ENCODE measurements at places on chromosomes 16 and 17.

DNA sequence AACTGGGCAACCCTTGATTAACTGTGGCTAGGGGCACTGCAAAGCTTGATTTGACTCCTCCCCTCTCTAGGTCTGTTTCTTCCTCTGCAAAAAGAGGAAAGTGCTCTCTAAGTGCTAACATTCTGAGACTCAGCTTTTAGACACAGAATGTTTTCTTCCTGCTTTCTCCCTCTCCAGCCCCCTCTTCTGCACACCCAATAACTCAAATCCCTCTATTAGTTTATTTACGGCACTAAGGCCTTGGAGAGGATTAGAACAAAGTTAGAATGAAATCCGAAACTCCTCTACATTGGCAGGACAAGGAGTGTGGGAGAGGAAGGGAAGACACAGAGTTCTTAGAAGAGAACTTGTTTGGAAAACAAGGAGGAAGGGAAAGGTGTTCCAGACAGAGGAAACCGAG lies 3.3 kb upstream of the SBK1 start:
- no peak for DNase-seq

- no peak for DNase-seq
Measured at GRCh38 chr16:2028620-2029220, 2.0 kb downstream of the NHERF2 start.

GRCh38 chr16:35523991-35524390 lies 2064.6 kb downstream of the TP53TG3F start:
- no peak for DNase-seq

- no peak for DNase-seq
Measured at GRCh38 chr16:67967958-67968399, 458 bp downstream of the SLC12A4 start.

- DNase-seq = no peak
Measured at GRCh38 chr16:30724641-30725417, 23.4 kb upstream of the PHKG2 start.

GRCh38 chr17:78965491-78965924 lies 14.2 kb downstream of the LGALS3BP start:
- DNase-seq = no peak

- DNase-seq = no peak
Measured at GRCh38 chr16:1066584-1067172, 5.9 kb upstream of the SSTR5 start.

DNA sequence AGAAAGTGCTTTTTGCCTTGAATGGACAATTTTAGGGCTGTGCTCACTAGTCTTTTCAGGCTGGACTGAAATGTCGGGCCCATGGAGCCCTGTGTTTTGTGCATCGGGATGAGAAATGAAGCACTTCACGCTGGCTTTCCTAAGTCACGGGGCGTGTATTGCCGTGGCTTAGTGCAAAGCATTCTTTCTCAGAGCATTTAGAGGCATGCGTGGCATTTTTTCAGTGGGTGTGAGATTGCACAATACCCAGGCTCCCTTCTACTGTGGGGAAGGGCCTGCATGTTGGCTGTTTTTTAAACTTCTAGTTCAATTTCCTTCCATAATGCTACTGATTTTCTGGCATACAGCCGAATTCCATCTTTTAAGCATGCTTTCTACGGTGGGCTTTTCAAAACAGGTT lies 12.6 kb upstream of the POLR3E start:
- DNase-seq = no peak

GRCh38 chr16:363766-364490 lies 6.4 kb downstream of the MRPL28 start:
- DNase-seq = no peak

DNA sequence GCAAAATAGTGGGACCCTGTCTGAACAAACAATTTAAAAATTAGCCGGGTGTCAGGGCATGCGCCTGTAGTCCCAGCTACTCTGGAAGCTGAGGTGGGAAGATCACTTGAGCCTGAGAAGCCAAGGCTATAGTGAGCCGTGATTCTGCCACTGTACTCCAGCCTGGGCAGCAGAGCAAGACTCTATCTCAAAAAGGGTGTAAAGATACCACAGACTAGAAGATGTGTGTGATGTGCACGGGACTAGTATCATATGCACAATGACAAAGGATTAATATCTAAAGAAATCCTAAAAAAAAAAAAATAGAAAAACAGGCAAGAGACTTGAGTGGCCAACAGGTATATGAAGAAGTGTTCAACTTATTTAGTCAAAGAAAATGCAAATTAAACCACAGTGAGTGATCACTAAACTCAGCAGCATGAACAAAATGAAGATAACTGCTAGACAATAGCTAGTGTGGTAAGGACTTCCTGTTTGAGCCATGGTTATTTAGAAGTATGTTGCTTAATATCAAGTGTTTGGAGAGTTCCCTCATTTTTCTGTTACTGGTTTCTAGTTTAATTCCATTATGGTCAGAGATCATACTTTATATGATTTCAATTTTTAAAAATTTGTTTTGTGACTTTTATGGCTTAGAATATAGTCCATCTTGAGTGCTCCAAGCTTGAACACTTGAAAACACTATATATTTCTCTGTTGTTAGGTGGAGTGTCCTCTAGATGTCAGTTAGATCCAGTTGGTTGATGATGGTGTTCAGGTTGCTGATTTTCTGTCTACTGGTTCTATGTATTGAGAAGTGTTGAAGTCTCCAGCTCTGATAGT lies 14.7 kb upstream of the SLX4 start:
- DNase-seq = no peak

DNA sequence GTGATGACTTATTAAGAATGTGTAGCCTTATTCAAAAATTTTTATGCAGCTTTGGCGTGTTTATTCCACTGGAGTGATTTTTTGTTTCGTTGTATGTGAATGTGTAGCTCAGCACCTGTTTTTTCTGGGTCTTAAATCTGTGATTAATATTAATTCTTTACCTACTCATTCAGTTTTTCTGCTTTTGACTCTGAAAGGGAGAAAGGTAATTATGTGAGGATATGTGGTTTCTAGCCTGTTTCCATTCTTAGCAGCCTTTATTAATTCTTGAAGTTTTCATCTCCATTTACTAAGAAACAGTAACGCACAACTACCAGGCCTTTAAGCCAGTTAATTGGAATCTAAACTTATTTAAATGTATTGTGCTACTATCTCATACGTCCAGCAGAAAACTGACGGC lies 7.0 kb downstream of the HEATR3 start:
- no peak for DNase-seq

GRCh38 chr17:39695089-39695474 lies 4.8 kb upstream of the ERBB2 start:
- DNase-seq = no peak

DNA sequence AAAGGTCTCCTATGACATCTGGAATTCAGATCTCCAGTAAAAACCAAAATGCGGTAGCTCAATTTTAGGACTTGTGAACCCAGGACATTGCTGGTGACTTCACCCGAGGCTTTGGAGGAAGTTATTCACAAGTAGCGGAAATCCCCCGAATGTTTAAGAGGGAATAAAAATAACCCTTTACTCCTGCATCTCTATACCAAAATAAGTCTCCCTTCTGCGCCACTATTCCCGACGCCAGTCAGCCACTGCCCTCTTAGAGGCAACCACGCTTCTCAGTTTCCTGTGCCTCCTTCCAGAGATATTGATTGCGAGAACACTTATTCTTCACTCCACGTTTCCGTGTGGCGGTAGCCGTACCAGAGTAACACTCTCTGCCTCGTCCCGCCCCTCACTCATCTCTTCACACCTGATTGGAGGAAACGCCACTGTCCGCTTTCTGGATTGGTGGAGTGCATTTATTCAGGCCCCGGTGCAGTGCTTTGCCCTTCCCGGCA lies 27.4 kb downstream of the EMP2 start:
- no peak for DNase-seq

Data from NT2/D1 (cell line).